ENCODE measurements at places on chromosomes 11 and 22. TPM values are rescaled to one million over a fixed set of nuclear protein-coding genes. Genes with fewer than 3 reads are reported as not detected.

GRCh38 chr11:28289444-28289843 is 181.3 kb downstream of the METTL15 start:
- H3K27ac ChIP-seq = no peak overlapping the region
- no peaks in the 10 kb centered on the region for H3K27me3 ChIP-seq
- no peak for DNase-seq
- H3K4me1 ChIP-seq = no peaks in the 10 kb centered on the region
- no peaks in the 10 kb centered on the region for H3K36me3 ChIP-seq

DNA sequence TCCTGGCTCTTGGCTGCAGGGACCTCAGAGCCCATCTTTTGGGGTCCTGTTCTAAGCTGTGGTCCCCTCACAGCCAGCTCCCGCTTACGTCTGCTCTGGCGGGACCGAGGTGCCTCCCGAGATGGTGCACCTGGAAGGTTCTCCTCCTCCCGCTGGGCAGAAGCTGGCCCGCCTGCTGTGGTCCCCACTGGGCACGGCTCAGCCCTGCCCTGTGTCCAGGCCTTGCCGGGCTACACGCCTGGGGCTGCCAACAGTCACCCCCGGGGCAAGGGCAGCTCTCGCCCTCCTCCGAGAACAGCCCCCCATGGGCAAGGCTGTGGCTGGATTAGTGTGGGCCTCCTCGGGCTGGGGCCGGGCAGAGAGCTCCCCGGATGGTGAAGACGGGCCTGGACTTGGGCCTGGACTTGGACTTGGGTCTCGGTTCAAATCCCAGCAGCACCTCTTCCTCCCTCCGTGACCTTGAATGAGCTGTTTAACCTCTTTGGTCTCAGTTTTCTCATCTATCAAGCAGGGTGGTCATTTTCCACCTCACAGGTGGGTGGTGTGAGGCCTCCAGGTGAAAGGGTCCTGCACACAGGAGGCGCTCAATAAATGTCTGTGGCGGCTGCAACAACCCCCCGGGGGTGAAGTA is 998 bp downstream of the BAIAP2L2 start:
- H3K27me3 ChIP-seq = no peaks in the 10 kb centered on the region
- H3K27ac ChIP-seq = peak overlapping the region; percentile 85
- DNase-seq = peak; percentile 27
- peaks cover 2% of the 10 kb centered on the region for H3K36me3 ChIP-seq

DNA sequence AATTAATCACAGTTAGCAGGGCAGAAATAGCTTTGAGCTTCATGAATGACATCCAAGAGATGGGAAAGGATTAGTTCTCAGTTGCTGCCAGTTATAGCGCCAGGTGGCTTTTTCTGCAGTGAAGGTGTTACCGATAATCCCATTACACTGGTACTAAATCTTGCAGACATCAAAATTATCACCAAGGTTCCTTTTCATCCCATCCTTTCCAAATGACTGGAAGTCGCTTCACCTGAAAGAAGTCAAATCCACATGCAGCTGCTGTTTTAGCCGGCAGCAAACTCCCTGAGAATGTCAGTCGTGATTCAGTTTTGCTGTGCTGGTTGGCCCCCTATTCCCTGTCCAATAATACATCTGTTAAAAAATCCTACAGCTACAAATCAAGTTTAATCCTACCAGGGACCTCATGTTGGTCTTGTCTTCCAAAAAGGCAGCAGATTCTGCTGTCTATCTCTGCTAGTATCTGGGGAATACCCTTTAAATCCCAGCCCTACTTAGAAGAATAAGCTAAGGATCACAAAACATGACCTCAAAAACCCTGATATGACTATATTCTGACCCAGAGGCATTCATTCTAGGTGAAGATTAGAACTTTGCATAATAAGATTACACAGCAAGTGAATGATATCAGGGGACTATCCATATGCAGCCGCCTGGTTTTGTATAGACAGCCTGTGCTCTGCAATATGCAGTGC is 31.7 kb downstream of the IMMP1L start:
- DNase-seq = no peak
- H3K4me1 ChIP-seq = no peaks in the 10 kb centered on the region
- no peak overlapping the region for H3K27ac ChIP-seq

DNA sequence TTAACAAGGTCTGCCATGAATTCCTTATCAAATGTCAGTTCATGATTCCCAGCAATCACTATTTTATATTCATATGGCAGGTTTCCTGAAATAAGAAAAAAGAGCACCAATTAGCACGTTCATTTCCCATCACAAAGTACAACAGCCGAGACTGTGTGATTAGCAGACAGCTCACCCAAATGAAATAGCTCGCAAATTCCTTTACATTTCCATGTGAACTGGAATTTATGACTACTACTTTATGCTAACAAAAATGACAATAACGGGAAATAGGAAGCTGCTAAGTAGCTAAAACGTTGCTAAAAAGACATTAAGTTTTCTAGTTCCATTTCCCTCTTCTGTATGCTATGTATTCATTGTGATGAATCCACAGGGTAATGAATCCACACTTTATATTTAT is 90.7 kb downstream of the MPPED2 start:
- H3K27ac ChIP-seq = no peak overlapping the region
- H3K27me3 ChIP-seq = no peaks in the 10 kb centered on the region
- no peaks in the 10 kb centered on the region for H3K4me1 ChIP-seq
- H3K4me3 ChIP-seq = no peak overlapping the region
- H3K36me3 ChIP-seq = no peaks in the 10 kb centered on the region
- DNase-seq = no peak

DNA sequence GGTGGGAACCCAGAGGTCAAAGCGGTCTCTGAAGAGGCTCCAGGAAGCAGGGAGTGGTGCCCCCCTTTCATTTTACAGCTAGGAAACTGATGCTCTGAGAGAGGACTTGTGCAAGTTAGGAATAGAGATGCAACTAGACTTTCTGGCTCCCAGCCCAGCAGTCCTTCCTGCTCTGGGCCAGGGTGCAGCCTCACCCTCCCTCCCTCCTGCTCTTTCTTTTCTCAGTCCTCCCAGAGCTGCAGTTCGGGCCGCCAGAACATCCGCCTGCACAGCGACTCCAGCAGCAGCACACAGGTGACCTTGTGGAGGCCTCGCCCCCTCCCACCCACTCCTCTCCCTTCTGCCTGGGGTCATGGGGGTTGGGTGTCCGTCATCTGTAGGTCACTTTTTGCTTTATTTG is 51.5 kb downstream of the LHFPL7 start:
- no peaks in the 10 kb centered on the region for H3K36me3 ChIP-seq
- H3K27me3 ChIP-seq = no peaks in the 10 kb centered on the region
- no peak overlapping the region for H3K4me3 ChIP-seq
- peak overlapping the region; percentile 86 for H3K27ac ChIP-seq
- peaks cover 13% of the 10 kb centered on the region for H3K4me1 ChIP-seq
- DNase-seq = no peak

- no peak for DNase-seq
- H3K27ac ChIP-seq = no peak overlapping the region
- H3K4me1 ChIP-seq = no peaks in the 10 kb centered on the region
Measured at GRCh38 chr11:128187835-128188234, 399.5 kb downstream of the ETS1 start.

DNA sequence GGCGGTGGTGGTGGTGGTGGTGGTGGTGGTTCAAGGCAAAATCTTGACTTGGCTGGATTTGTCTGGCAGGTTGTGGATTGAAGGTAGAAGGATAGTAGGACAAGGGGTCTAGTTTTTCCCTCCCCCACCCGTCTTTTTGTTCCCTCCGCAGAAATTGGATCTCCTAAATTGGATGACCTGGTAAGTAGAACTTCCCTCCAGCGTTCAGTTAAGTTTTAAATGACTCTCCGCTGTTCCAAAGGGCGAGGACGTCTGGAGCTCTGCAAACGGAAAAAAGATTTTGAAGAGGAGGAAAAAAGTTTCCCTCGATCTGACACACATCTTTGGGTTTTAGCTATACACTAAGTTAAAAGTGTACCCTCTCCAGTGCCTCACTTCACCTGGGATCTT is 422 bp upstream of the LGR4 start:
- H3K4me3 ChIP-seq = peak overlapping the region; percentile 67
- H3K36me3 ChIP-seq = no peaks in the 10 kb centered on the region
- H3K27me3 ChIP-seq = no peaks in the 10 kb centered on the region

DNA sequence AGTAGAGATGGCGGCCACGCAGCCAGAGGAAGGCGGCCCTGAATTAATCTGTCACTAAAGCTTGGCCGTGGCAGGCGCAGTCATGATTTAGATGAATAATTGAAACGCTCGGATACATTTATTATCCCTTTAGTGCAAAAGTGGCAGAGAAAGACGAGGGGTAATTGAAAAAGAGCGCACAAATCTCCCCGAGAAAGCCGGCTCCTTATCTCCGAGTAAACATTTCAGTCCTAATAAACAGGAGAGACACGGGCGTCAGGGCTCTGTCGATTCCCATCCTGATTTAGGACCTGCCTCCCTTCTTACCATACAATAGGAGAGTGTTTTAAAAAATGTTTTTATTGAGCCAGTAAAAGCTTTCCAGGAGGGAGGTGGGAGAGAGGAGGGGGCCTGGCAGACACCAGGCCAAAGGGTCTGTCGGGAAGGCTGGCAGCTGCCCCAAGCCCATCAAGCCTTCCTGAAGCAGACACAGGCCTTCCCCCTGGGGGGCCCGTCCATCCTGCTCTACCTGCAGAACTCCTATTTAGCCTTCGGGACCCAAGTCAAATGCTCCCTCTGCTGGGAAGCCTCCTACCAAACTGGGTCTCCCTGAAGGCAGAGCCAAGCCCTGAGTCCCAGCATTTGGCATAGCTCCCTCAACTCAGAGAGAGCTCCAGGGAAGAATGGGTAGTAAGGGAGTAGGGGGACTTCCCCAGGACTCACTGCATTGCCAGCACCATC is 22.8 kb downstream of the OTUB1 start:
- H3K27ac ChIP-seq = no peak overlapping the region
- H3K4me1 ChIP-seq = no peaks in the 10 kb centered on the region
- H3K27me3 ChIP-seq = no peaks in the 10 kb centered on the region
- DNase-seq = no peak

GRCh38 chr22:48336339-48337060 is 1491.2 kb downstream of the BRD1 start:
- no peak overlapping the region for H3K27ac ChIP-seq
- no peak for DNase-seq
- H3K27me3 ChIP-seq = no peaks in the 10 kb centered on the region
- H3K4me1 ChIP-seq = no peaks in the 10 kb centered on the region
- no peaks in the 10 kb centered on the region for H3K36me3 ChIP-seq
- no peak overlapping the region for H3K4me3 ChIP-seq

GRCh38 chr11:94747146-94747545 is 21.0 kb upstream of the AMOTL1 start:
- H3K36me3 ChIP-seq = no peaks in the 10 kb centered on the region
- peak overlapping the region; percentile 45 for H3K27ac ChIP-seq
- H3K4me1 ChIP-seq = peaks cover 51% of the 10 kb centered on the region

- no peak overlapping the region for H3K4me3 ChIP-seq
- H3K27me3 ChIP-seq = peaks cover 10% of the 10 kb centered on the region
- DNase-seq = no peak
- H3K4me1 ChIP-seq = no peaks in the 10 kb centered on the region
- no peaks in the 10 kb centered on the region for H3K36me3 ChIP-seq
- no peak overlapping the region for H3K27ac ChIP-seq
Measured at GRCh38 chr11:124896071-124896750, 1.5 kb downstream of the ROBO4 start.

GRCh38 chr11:67332081-67332691 is 21.2 kb downstream of the POLD4 start:
- H3K4me1 ChIP-seq = no peaks in the 10 kb centered on the region
- no peak for DNase-seq
- no peaks in the 10 kb centered on the region for H3K27me3 ChIP-seq
- no peak overlapping the region for H3K4me3 ChIP-seq

GRCh38 chr22:33969045-33969444 is 48.8 kb upstream of the LARGE1 start:
- no peak overlapping the region for H3K27ac ChIP-seq
- H3K27me3 ChIP-seq = no peaks in the 10 kb centered on the region
- H3K36me3 ChIP-seq = no peaks in the 10 kb centered on the region
- no peak for DNase-seq

GRCh38 chr11:108897916-108898315 is 233.0 kb downstream of the DDX10 start:
- H3K4me1 ChIP-seq = peaks cover 21% of the 10 kb centered on the region
- no peaks in the 10 kb centered on the region for H3K36me3 ChIP-seq
- H3K27ac ChIP-seq = no peak overlapping the region
- H3K27me3 ChIP-seq = no peaks in the 10 kb centered on the region
- no peak for DNase-seq

DNA sequence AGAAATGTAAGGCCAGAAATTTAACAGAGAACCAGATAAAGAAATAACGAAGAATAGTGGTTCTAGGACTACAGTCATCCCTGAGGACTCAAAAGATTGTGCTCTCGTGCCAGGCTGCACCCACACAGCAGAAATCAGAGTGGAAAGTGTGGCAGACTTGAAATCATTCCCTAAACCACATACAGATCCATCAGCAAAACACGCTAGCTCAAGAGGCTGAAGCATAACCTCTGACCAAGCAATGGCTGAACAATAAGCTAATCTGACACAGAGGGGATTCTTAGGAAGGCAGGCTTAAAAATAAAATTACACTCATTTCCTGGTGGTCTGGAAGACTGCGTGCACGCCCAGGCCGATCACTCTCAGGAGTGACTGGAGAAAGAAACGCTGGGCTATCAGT is 19.0 kb downstream of the NCF4 start:
- no peaks in the 10 kb centered on the region for H3K36me3 ChIP-seq
- no peaks in the 10 kb centered on the region for H3K27me3 ChIP-seq
- no peak for DNase-seq
- no peak overlapping the region for H3K4me3 ChIP-seq

GRCh38 chr11:96341211-96342013 is 1.6 kb downstream of the MAML2 start:
- no peaks in the 10 kb centered on the region for H3K27me3 ChIP-seq
- peak; percentile 45 for DNase-seq
- peak overlapping the region; percentile 68 for H3K27ac ChIP-seq
- H3K4me1 ChIP-seq = peaks cover 36% of the 10 kb centered on the region

GRCh38 chr11:130535520-130535919 is 87.1 kb downstream of the ADAMTS15 start:
- no peaks in the 10 kb centered on the region for H3K36me3 ChIP-seq
- H3K4me3 ChIP-seq = no peak overlapping the region
- no peaks in the 10 kb centered on the region for H3K4me1 ChIP-seq
- no peak overlapping the region for H3K27ac ChIP-seq
- no peak for DNase-seq

GRCh38 chr22:40387746-40388145 is 17.4 kb downstream of the SGSM3 start:
- H3K27me3 ChIP-seq = no peaks in the 10 kb centered on the region
- H3K4me3 ChIP-seq = no peak overlapping the region
- DNase-seq = no peak
- no peaks in the 10 kb centered on the region for H3K36me3 ChIP-seq
- peak overlapping the region; percentile 67 for H3K27ac ChIP-seq
- peaks cover 15% of the 10 kb centered on the region for H3K4me1 ChIP-seq

Gene SPDYC
- total RNA-seq = not detected

Gene SERPINH1
- total RNA-seq = 481 TPM

Gene MICAL3
- 74.0 TPM for total RNA-seq

Gene MRGPRE
- total RNA-seq = not detected

Gene C11orf91
- not detected for total RNA-seq

Gene ARHGAP20
- total RNA-seq = not detected

Gene KIRREL3
- total RNA-seq = not detected

Gene CCDC87
- total RNA-seq = 1.0 TPM

Gene FOLR1
- total RNA-seq = 65.9 TPM

Gene TRPM5
- not detected for total RNA-seq

Gene ROM1
- 1.3 TPM for total RNA-seq

Gene TPBGL
- total RNA-seq = 0.19 TPM

Gene PGR
- total RNA-seq = not detected

Gene PHOX2A
- not detected for total RNA-seq

Gene FAM83F
- total RNA-seq = 17.1 TPM

Gene MS4A15
- total RNA-seq = not detected

Gene GCAT
- 24.4 TPM for total RNA-seq

Gene JHY
- 0.26 TPM for total RNA-seq

Gene LARGE2
- 67.4 TPM for total RNA-seq

All from Caco-2 (cell line).